ENCODE measurements at places on chromosomes 1 and 21. TPM values are rescaled to one million over a fixed set of nuclear protein-coding genes. Genes with fewer than 3 reads are reported as not detected.

DNA sequence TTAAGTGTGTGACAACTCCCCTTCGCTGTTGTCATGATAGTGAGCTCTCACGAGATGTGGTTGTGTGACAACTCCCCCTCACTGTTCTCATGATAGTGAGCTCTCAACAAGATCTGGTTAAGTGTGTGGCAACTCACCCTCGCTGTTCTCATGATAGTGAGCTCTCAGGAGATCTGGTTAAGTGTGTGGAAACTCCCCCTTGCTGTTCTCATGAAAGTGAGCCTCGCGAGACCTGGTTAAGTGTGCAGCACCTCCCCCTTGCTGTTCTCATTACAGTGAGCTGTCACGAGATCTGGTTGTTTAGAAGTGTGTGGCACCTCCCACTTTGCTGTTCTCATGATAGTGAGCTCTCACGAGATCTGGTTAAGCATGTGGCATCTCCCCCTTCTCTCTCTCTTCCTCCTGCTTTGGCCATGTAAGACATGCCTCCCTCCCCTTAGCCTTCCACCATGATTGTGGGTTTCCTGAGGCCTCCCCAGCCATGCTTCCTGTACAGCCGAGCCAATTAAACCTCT lies 25.1 kb upstream of the LSS start:
- no peak for DNase-seq

GRCh38 chr1:244102046-244102445 lies 51.0 kb downstream of the ZBTB18 start:
- DNase-seq = no peak

DNA sequence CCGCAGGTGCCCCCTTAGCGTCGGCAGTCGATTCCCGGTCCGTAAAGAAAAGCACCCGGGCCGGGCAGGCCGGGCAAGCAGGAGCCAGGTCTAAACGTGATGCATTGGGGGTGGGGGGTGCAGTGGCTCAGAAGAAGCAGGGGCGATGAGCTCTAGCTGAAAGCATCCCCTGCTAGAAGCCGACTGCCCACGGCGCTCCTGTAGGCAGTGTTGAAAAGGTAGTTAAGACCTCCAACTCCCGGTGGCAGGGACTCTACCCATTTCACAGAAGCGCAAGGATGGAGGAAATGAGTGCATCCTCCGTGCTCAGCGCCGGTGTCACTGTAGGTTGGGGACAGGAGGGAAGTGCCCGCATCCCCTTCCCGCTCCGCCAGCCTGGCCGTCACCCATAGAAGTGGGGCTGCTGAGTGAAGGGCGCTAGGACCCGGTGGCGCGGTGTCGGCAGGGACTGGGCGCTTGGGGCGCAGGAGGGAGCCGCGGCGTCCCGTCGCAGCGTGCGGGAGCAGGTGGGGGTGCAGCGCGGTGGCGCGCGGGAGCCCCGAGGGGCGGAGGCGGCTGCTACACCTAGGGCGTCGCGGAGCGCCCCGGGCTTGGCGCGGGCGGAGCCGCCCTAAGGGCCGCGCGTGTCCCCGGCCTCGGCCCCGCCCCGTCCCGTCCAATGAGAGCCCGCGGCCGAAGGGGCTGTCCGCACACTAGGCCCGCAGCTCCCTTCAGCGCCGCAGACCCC lies at the start of gene WNT2B:
Gene WNT2B (plus strand): TSS at position 688 of the 727 bp plus-strand sequence. CDS start 298 bp downstream, outside the sequence.
- DNase-seq = no peak

- no peak for DNase-seq
Measured at GRCh38 chr1:227786673-227787512, 28.6 kb upstream of the PRSS38 start.

RGS4 gene
- 14.1 TPM for total RNA-seq

FOXO6 gene
- total RNA-seq = 3.2 TPM

- DNase-seq = no peak
Measured at GRCh38 chr1:171128463-171128862, 37.8 kb downstream of the FMO3 start.

GRCh38 chr1:103112546-103112945 lies 4.2 kb upstream of the COL11A1 start:
- no peak for DNase-seq

- no peak for DNase-seq
Measured at GRCh38 chr1:110262846-110263631, 52.9 kb downstream of the KCNC4 start.

- no peak for DNase-seq
Measured at GRCh38 chr1:200364091-200364759, 45.6 kb downstream of the ZNF281 start.

HPDL gene
- 1.0 TPM for total RNA-seq

- DNase-seq = no peak
Measured at GRCh38 chr1:224731633-224732032, 115.5 kb downstream of the CNIH3 start.

- DNase-seq = no peak
Measured at GRCh38 chr1:60942896-60943638, 139.3 kb upstream of the NFIA start.

DNA sequence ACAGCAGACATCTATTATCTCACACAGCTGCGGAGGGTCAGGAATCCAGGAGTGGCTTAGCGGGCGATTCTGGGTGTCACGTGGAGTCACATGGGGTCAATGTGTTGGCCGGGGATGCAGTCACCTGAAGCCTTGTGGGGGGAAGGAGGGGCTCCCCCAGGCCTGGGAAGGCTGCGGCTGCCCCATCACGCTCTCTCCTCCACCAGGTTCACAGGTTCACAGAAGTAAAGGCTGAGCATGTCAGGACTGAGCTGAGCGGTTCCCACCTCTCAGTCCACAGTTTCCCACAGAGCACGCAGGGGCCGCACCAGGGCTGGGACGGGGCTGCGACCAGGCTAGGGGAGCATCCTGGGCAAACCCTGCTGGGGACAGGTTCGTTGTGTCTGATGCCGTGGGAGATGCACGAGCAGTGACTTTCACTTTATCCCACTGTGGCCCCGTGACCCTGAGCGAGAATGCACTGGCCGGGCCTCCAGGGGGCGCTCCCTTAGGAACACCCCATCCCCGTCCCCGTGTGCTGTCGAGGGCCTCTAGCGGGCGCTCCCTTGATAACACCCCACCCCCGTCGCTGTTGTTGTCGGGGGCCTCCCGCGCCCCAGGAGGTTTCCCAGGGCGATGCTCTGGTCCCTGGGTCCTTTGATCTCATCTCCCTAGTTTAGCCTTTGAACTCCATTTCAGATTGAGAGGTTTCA lies 73.2 kb upstream of the TRAPPC10 start:
- no peak for DNase-seq

GRCh38 chr1:26706315-26706714 lies 10.5 kb downstream of the ARID1A start:
- no peak for DNase-seq
